ENCODE measurements at places on chromosomes 7 and 10. TPM values are rescaled to one million over a fixed set of nuclear protein-coding genes. Genes with fewer than 3 reads are reported as not detected.
A peak's percentile ranks its signal among the peaks of the same experiment; 100 is the strongest.

- DNase-seq, result no peak
These were observed 61.2 kb downstream of the SEMA3D start for GRCh38 chr7:85125651-85126131.

DNA sequence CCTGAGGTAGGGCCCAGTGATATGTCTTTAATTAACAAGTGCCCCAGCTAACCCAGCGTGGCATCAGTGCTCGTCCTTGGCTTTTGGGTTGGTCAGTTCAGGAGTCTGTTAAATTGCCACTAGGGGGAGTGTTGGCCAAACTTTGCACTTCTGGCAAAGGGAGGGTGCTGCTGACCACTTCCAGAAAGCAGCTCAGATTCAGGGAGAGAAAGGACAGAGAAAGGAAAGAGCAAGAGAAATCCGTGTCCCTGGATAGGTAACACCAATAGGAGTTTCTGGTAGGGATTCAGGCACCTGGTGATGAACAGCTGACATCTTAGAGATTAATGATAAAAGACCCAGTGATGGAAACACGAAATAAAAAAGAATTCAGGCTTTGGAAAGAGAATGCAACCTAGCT is 243.1 kb upstream of the AOAH start:
- peak; percentile 49 for DNase-seq

DNA sequence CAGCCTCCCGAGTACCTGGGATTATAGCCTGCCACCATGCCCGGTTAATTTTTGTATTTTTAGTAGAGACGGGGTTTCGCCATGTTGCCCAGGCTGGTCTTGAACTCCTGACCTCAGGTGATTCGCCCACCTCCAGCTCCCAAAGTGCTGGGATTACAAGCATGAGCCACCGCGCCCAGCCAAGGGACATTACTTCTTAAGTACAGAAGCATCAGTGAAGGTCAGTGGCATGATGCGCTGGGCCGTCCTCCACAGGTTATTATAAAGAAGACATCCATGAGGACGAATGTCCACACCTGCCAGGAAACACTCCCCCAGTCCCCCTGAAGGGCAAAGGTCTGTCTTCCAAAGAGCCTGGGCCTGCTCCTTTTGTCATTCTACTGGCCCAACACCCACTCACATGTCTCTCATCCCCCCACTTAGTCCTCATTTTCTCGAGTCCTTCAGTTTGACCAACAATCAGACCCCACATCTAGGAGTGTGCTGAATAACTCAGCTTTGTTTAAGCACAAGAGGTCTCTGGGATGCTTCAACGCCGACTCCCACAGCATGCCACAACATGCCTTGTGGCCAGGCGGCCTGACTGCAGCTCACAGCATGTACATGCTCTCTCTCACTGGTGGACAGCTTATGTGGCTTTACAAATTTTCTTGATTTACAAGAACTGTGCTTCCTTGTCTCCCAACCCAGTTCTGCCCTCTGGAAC is 73.0 kb downstream of the CTBP2 start:
- peak; percentile 87 for DNase-seq

DNA sequence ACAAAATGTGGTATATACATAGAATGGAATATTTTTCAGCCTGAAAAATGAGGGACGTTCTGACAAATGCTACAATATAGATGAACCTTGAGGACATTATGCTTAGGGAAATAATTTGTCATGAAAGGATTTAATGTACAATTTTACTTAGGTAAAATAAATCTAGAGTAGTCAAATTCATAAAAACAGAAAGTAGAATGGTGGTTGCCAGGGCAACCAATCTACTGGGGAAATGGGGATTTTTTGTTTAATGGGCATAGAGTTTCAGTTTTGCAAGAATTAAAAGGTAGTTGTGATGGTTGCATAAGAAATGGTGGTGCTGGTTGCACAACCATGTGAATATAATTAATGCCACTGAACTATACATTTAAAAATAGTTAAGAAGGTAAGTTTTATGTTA is 296.0 kb upstream of the SP4 start:
- no peak for DNase-seq

GRCh38 chr10:88080213-88080612 is 216.8 kb downstream of the PTEN start:
- DNase-seq, result no peak

DNA sequence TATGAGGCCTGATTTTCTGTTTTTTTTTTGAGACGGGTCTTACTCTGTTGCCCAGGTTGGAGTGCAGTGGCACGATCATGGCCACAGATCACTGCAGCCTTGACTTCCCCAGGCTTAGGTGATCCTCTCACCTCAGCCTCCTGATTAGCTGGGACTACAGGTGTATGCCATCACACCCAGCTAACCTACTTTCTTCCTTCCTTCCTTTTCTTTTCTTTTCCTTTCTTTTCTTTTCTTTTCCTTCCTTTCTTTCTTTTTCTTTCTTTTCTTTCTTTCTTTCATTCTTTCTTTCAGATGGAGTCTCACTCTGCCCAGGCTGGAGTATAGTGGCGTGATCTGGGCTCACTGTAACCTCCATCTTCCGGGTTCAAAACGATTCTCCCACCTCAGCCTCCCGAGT is 3.8 kb downstream of the SRRT start:
- no peak for DNase-seq

- peak; percentile 4 for DNase-seq
These were observed 985.9 kb upstream of the ZNF722 start for GRCh38 chr7:63012633-63013183.

- DNase-seq, result no peak
These were observed 151.8 kb upstream of the MEOX2 start for GRCh38 chr7:15838265-15838664.

GRCh38 chr7:101631224-101631714 is 2.2 kb upstream of the MYL10 start:
- peak; percentile 81 for DNase-seq

DNA sequence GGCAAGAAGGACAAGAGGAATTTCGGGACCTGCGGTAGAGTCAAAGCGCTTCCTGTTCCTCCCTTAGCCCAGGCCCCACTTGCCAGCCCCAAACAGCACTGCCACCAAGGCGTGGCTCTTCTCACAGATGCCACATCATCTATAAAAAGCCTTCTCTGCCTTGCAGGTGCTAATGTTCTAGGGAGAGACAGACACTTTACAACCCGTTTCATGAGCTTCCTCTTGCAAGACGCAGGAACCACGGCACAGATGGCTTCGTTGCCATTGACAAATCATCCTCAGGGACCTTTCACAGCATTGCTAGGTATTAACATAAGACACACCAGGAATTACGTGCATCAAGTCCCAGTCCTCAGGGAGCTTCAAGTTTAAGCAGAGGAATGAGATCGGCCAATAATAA is 180.9 kb downstream of the JCAD start:
- DNase-seq, result no peak

The TMEM196 gene
- total RNA-seq, result not detected

The SMKR1 gene
- total RNA-seq, result 1.3 TPM

GRCh38 chr10:132420981-132421846 is 24.2 kb downstream of the PWWP2B start:
- no peak for DNase-seq

The ANKRD1 gene
- not detected for total RNA-seq

DNA sequence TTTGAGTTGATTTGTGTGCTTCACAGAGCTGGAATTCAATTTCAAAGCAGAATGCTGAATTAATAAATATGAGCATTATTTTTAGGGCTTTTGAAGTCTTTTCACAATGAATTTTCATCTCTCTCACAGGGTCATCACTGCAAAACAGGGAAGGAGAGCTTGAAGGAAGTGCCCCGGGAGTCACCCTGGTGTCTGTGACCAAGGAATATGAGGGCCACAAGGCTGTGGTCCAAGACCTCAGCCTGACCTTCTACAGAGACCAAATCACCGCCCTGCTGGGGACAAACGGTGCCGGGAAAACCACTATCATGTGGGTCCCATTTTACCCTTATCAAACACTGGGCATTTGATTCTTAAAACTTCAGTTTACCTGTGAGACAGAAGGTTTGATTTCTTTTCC is 217.7 kb downstream of the ABCA13 start:
- no peak for DNase-seq

- DNase-seq, result peak; percentile 18
These were observed 49.5 kb upstream of the SLC29A3 start for GRCh38 chr10:71269301-71270288.

GRCh38 chr7:45176886-45177731 is 19.5 kb downstream of the RAMP3 start:
- no peak for DNase-seq

DNA sequence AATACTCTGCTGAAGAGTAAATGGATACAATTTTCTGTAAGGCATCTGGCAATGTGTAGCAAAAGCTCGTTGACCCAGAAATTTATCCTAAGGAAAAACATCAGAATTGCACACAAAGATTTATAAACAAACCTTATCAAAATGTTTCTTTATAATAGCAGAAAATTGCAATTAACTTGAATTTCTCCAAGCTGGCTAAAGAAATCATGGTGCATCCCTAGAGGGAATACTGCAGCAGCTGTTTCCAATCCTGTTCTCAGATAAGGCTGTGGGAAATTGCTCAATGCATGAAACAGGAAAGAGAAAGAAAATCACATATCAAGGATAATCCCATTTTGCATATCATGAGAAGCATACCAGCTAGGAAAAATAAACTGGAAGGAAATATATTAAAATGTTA is 18.7 kb downstream of the TACR2 start:
- no peak for DNase-seq

The C10orf67 gene
- 0.26 TPM for total RNA-seq

- peak; percentile 50 for DNase-seq
These were observed 98.4 kb downstream of the UBE2H start for GRCh38 chr7:129854401-129854800.

The HECW1 gene
- under 0.01 TPM for total RNA-seq

The JAKMIP3 gene
- under 0.01 TPM for total RNA-seq

The HYAL4 gene
- total RNA-seq, result under 0.01 TPM

All from bronchial epithelial cell (primary cell).